Naive thymus-derived CD4-positive, alpha-beta T cell (primary cell): ENCODE measurements at places on chromosomes 4 and X. TPM values are rescaled to one million over a fixed set of nuclear protein-coding genes. Genes with fewer than 3 reads are reported as not detected.

DNA sequence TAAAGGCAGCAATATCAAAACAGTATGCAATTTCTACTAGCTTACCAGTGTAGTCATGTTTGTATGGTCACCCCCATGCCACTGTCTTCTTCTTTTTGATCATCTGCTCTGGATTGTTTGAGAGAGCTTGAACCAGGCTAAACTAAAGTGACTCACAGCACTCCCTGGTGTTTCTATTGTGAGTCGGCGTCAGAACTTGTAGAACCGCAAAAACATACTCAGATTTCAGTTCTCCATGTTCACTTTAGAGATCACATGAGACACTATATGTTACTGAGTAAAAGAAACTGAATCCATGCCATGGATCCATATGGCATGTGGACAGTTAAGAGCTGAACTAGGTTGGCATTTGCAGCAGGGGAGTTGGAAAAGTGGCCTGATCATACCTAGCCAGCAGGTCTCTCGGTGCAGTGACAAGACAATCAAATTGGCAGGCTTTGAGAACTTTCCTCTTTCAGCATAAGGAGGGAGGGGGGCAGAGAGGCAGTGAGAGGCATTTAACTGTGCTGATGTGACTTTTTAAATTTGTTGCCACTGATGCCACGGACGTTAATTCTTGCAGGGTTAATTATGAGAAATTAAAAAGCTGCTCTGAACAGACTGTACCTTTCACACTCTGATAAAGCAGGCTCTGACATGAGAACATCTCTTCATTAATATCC, 88.4 kb downstream of the AFF2 start:
- DNase-seq = no peak

DNA sequence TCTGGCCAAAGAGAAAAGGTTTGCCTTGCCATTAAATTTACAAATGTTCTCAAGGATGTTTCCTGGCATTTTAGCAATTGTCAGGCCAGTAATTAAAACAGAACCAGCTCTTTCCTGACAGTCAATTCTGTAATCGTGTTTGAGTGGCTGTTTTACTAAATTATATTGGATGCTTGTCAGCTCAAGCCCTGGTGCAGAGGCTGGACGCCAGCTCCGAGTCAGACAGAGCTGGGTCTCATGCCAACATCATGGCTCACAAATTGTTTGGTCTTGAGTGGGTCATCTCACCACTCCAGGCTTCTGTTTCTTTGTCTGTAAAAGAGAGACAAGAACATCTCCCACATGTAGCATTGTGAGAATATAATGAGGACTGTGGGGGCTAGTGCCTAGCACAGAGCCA, 190.3 kb upstream of the PSAPL1 start:
- no peak for DNase-seq

DNA sequence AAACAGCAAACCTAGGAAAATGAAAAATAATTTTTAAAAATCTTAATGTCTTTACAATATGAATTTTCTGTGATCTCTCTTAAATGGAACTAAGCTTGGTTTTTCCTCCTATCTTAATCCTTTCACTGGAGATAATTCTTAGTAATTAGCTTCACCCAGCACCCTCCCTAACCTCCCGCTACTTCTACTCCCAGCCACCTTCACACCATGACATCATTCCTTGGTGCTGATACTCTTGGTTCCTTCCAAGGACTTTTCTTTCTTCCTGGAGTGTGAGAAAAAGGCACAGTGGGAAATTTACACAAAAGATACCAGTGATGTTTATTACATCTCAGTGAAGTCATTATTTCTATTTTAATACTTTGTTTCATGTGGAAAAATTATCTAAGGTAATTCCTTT, 163.6 kb upstream of the PLAC1 start:
- no peak for DNase-seq

GRCh38 chr4:142549726-142550463, 296.2 kb downstream of the INPP4B start:
- no peak for DNase-seq

ATP2B3 gene
- total RNA-seq = not detected

DNA sequence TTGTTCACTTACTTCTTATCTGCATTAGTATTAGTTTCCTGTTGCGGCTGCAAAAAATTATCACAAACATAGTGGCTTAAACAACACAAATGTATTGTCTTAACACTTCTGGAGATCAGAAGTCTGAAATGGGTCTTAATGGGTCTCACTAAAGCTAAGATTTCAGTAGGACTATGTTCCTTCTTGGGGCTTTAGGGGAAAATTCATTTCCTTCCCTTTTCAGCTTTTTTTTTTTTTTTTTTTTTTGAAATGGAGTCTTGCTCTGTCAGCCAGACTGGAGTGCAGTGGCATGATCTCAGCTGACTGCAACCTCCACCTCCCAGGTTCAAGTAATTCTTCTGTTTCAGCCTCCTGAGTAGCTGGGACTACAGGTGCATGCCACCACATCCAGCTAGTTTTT, 78.1 kb upstream of the KLF3 start:
- no peak for DNase-seq
